ENCODE measurements at places on chromosomes 11 and 22.

DNA sequence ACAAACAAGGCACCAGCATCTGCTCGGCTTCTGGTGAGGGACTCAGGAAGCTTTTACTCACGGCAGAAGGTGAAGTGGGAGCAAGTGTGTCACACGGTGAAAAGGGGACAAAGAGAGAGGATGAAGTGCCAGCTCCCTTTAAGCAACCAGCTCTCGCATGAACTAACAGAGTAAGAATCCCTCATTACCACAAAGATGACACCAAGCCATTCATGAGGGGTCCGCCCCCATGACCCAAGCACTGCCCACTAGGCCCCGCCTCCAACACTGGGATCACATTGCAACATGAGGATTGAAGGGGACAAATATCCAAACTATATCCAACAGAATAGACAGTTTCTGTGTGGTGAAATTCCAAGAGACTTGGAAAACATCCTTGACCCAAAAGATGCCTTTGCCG, 198.2 kb upstream of the POU2AF2 start:
- no peak for DNase-seq

- no peak for DNase-seq
Observed at GRCh38 chr11:112249871-112250610, 10.6 kb downstream of the PLET1 start.

- DNase-seq, result no peak
Observed at GRCh38 chr11:48049036-48049435, 68.7 kb downstream of the PTPRJ start.

- DNase-seq, result peak; percentile 32
Observed at GRCh38 chr22:37043828-37044538, 7.6 kb upstream of the KCTD17 start.

GRCh38 chr11:17506942-17507341, 30.3 kb upstream of the ABCC8 start:
- DNase-seq, result no peak

DNA sequence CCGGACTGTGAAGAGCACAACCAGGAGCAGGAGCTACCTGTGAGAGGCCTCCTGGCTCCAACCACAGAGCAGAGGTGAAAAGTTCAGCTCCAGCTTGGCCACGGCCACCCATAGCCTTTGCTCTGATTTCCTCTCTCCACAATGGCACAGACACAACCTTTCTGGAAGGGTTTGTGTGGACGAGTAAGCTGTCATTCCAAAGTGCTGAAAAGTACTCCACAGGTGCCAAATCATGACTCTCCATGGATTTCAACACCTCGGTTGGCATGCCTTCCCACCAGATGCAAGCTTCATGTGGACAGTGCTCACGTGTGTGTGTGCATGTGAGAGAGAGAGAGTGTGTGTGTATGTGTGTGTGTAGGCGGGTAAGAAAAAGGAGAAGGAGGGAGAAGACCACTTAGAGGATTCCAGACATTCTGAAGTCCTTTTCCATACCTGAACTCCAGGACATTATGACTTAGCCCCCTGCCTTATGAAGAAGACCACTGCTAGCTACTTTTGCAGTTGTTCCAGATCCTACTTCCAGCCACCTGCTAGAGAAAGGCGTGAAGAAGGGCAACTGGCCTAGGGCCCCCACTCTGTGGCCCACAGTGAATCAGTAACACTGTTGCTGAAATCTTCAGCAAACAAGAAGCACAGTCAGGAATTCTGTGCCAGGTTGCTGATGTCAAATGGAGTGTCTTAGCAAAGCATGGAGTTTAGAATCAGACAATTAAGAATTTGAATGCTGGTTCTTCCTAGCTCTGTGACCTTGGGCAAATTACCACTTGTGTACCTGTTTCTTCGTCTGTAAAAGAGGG, 13.9 kb upstream of the NAV2 start:
- no peak for DNase-seq

- no peak for DNase-seq
Observed at GRCh38 chr11:15490535-15490934, 375.8 kb downstream of the INSC start.

DNA sequence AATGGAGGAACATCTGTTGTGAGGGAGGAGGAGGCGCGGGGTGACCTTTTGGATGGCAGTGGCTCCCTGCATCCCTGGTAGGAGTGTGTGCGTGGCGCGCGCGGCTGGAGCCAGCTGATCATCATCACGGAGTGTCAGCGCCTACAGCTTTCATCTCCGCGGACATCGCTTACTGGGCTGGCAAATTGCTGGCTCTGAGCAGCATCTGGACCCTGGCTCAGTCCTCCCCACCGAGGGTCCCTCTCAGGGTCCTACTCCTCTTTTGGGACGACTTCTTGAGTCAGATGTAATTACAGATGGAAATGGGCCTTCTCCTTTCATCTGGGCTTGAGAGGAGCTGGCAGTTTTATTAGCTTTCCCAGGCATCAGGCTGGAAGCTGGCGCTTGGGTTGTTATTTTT, 85.3 kb downstream of the CACNA1I start:
- DNase-seq, result no peak

DNA sequence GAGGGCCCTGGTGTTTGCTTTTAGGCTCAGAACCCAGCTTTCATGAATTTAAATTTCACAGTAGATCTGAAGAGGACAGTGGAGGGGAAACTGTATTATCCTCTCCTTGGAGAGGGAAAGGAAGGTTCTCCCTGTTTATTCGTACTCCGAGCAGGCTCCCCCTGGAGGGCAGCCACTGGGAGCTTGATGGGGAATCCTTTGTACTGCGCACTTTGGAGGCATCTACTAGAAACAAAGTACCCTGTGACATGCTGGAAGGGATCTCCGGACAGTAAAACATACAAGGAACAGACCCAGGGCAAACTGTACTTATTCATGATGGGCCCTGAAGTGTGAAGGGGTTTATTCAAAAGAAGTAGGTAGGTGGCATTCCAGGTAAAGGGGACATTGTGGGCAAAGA, 27.2 kb downstream of the NAV2 start:
- DNase-seq, result no peak

DNA sequence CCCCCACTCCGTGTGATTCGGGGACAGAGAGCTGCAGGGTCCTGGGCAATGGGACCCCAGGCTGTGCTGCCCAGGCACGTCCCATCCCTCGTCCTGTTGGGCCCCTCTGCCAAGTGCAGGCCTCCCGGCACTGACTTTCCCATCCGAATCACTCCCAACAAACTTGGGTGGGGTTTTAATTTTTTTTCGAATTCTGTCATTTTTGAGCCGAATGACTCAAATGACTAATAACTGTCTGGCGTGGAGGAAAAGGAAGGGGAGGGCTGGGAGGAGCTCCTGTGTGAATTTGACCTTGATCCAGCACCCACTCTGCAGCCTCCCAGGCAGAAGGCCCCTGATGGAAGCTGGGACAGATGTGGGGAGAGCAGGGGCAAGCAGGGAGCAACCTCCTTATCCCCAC, 1173.2 kb downstream of the BRD1 start:
- no peak for DNase-seq

DNA sequence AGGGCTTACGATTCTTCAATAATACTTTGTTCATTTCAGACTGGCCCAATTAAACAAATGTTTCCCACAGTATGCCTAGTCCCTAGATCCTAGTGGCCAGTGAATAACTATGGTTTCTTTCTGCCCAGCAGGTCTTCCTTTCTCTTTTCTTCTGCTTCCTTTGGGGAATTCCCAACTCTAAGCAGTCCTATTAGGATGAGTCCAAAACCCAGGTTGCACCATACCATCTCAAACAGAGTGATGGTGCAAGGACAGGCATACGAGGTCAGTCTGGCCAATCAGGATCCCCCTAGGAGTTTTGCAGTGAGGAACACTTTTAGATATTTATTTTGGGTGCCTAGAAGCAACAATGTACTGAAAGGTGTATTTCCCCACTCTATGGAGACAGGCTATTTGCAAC, 41.4 kb upstream of the CCDC34 start:
- DNase-seq, result no peak

- peak; percentile 31 for DNase-seq
Observed at GRCh38 chr11:12195768-12196167, 85.4 kb downstream of the MICAL2 start.

- DNase-seq, result no peak
Observed at GRCh38 chr11:111598148-111598547, 4.1 kb upstream of the SIK2 start.

DNA sequence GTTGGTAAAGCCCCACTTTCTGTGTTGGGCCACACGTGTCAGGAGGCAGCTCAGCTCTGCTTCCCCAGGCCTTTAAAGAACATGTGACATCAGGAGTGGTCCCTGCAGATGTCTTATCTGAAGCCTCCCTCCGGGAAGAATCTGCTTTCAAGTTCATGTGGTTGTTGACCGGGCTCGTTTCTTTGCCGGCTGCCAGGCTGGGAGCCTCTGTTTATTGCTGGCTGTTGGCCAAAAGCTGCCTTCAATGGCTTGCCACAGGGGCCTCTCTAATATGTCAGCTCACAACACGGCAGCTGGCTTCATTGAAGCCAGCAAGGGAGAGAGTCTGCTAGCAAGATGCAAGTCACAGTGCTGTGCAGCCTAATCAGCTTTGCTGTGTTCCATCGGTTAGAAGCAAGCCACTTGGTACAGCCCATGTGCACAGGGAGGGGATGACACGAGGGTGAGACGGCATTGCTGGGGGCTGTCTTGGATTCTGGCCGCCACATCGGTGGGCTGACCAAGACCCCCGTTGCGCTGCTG, 14.6 kb downstream of the MRGPRF start:
- DNase-seq, result peak; percentile 3

DNA sequence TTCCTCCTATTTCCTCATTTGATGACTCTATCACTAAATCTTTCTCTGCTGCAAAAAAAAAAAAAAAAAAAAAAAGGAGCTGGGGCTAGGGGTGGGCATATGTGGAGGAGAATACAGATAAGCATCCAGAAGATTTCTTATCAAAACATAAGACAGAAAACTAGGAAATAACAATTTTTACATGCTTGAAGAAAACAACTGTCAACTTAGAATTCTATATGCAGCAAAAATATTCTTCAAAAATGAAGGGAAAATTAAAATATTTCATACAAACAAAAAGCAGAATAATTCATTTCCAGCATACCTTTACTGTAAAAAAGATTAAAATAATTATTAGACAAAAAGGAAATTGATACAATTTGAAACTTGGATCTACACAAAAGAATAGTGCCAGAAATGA, 38.7 kb downstream of the GDPD4 start:
- DNase-seq, result no peak

- no peak for DNase-seq
Observed at GRCh38 chr22:49091917-49092545, 735.6 kb downstream of the BRD1 start.

DNA sequence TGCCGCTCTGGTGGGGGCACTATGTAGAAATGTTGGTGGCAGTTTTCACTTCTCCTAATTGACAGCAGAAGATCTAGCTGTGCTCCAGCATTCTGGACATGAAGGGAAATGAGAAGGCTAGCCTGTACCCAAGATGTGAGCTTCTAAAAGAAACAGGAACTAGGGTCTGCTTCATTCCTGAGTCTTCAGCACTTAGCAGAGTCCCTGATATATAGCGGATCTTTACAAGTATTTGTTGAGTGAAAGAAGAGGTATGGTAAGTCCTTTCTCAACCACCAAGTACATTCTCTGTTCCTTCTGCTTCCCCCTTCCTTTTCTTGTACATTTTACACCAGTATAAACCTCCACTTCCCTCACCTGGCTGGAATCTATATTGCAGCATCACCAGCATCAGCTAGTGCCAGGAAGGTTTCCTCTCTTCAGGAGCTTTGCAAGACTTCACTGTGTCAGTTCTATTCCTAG, 408.3 kb upstream of the CADM1 start:
- no peak for DNase-seq

GRCh38 chr11:121329781-121330395, 37.3 kb downstream of the SC5D start:
- DNase-seq, result no peak

- peak; percentile 95 for DNase-seq
Observed at GRCh38 chr11:3840870-3841425, at the start of gene RHOG. RHOG (minus strand) TSS chr11:3840959; CDS start chr11:3828138, 12,821 bp downstream.

- DNase-seq, result no peak
Observed at GRCh38 chr22:30753701-30754100, 59.0 kb downstream of the OSBP2 start.

DNA sequence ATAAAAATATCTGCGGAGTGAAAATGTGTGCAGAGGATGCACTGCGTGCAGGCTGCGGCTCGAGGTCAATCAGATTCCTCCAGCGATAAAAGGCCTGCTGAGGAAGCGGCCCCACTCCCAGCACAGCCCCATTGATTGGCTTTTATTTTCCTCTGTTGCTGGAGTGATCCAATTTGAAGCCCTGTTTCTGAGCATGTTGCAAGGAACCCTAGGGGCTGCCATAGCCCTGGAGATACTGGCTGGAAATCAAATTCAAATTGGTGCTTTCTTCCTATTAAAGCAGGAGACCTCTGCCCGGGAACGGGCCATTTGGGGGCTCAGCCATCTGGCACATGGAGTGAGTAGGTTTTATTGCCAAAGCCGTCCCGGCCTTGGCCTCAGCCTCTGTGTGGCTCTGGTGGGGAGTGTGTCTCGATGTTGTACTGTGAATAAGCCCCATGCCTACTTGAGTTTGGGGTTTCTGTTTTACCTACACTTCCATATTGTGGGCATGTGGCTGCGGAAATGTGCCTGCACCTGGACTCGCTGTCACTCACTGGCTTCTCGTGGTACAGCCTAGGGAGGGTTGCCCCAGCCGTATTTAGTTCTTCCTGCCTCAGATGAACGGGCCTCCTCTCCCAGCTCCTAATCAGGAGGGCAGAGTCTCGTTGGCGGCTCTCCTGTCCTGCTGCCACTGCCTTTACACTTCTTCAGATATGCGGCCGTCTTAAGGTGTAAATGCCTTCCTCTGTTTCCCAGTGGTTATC, 25.6 kb downstream of the PARVB start:
- no peak for DNase-seq

GRCh38 chr22:35258191-35258988, 1.1 kb downstream of the HMGXB4 start:
- DNase-seq, result no peak

DNA sequence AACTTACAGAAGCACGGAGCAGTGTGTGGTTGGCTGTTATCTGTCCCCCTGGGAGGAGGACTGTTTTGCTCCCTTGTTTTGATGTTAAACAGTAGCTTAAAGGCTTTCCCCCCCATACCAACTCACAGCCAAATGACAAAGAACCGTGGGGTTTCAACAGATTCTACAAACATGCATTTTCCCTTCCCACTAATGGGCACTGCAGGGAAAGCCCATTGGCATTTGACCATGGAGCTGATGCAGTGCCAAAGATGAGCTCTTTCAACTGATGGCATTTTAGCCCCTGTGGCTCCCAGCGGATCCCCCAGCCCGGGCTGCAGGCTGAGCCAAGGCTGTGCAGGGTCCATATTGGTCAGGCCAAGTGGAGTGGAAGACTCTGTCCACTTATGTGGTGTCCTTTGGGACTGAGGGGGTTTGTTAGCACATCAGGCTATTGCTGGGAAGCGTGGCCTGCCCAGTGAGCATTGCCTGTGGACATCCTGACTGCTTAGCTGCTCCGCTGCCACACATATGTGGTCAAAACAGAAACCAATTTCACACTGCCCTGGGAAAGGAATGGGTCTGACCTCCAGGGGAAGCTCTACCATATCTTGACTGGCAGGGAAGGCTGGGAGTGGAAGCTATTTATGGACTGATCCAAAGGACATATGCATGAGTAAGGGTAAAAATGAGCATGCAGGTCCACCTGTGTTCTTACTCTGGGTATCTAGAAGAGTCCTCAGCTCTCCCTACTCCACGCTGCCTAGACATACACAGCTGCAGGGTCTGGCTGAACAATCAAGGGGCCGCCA, 116.4 kb upstream of the PARVA start:
- DNase-seq, result no peak

- DNase-seq, result no peak
Observed at GRCh38 chr11:124899383-124900145, 1.9 kb upstream of the ROBO4 start.

- DNase-seq, result peak; percentile 78
Observed at GRCh38 chr22:24525416-24526037, 29.4 kb downstream of the GUCD1 start.

GRCh38 chr22:43226377-43227238, 39.7 kb upstream of the TTLL12 start:
- DNase-seq, result no peak

- no peak for DNase-seq
Observed at GRCh38 chr11:96200243-96200642, 142.8 kb downstream of the MAML2 start.
